Regular cardiac myocyte (primary cell): ENCODE measurements at places on chromosomes 2 and 18. TPM values are rescaled to one million over a fixed set of nuclear protein-coding genes. Genes with fewer than 3 reads are reported as not detected.

The MYO7B gene
- total RNA-seq: under 0.01 TPM in 2 replicates

The TUBB8B gene
- total RNA-seq: not detected in 2 replicates

The NCKAP5 gene
- 5.0 and 9.9 TPM in 2 replicates for total RNA-seq

The UPP2 gene
- total RNA-seq: 0.28 TPM in 1 of 2 replicates, not detected in the other
